ENCODE measurements at places on chromosomes 3 and 15.

- no peak for DNase-seq
Measured at GRCh38 chr15:94023531-94023930, 207.8 kb upstream of the MCTP2 start.

DNA sequence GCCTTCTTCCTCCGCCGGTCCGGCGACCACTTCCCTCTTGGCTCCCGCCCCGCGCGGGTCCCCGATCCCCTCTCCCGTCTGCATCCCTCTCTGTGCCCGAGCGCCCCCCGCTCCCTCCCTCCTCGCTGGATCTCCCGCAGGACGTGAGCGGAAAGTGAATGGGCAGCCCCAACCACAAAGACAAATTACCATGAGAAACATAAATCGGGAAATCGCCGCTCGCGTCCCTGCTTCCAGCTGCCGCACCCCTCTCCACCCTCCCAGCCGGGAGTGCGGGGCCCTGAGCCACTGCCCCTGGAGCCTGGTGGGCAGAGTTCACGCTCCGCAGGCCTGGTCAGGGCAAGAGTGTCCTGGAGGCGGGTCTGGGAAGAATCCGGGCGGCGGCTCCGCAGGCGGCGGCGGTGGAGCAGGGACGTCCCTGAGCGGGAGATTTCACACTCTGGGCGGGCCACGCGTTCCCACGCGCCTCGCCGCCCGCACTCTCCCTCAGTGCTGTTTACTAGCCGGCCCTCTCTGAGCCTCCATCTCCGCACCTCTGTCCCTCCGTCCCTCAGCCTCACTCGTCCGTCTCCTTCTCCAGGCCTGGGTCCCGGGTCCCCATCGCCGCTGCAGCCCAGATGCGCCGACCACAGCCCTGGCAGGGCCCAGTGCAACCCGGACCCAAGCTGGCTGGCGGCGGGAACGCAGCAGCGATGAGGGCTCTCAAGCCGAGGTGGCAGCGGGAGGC, 835 bp downstream of the SEMA5B start:
- no peak for DNase-seq

GRCh38 chr15:66720206-66721010, 18.4 kb downstream of the SMAD6 start:
- DNase-seq, result no peak

- DNase-seq, result no peak
Measured at GRCh38 chr3:143242101-143242500, 122.5 kb downstream of the CHST2 start.

Measured in NCI-H2081 treated with DMSO at 0.1 percent for 48 hours (cell line).